ENCODE measurements at places on chromosomes 4 and X. TPM values are rescaled to one million over a fixed set of nuclear protein-coding genes. Genes with fewer than 3 reads are reported as not detected.

Gene GLRA3
- not detected for total RNA-seq

Gene TCEAL5
- total RNA-seq, result not detected

Gene ANKRD50
- total RNA-seq, result 0.43 TPM

Gene RHOXF1
- not detected for total RNA-seq

Gene SHOX
- total RNA-seq, result not detected

Gene LONRF3
- 4.3 TPM for total RNA-seq

GRCh38 chrX:103248553-103248952 lies 6.4 kb downstream of the TCEAL8 start:
- H3K4me1 ChIP-seq, result peaks cover 4% of the 10 kb centered on the region
- no peak for DNase-seq
- no peaks in the 10 kb centered on the region for H3K27me3 ChIP-seq
- no peak overlapping the region for H3K4me3 ChIP-seq
- H3K27ac ChIP-seq, result no peak overlapping the region
- peaks cover under 1% of the 10 kb centered on the region for H3K36me3 ChIP-seq

- H3K4me3 ChIP-seq, result no peak overlapping the region
- H3K27ac ChIP-seq, result no peak overlapping the region
- no peaks in the 10 kb centered on the region for H3K36me3 ChIP-seq
- H3K27me3 ChIP-seq, result no peaks in the 10 kb centered on the region
These were observed 150.1 kb downstream of the AR start for GRCh38 chrX:67693928-67694327.

DNA sequence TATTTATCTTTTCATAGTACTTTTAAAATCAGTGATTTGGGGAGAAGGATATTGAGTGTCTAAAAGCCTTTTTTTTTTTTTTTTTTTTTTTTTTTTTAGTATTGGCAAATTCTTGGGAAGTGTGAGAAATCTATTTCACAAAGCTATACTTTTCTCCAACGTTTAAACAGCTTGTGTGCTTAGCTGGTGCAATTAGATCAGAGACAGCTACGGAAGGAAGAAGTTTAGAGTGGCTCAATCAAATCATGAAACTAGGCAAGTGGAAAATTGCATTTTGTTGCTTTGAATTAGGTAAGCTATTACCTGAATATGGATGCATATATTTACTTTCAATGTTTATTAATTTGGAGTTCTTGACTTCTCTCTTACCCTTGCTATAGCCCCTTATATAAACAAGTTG lies 1001.9 kb downstream of the PDHA2 start:
- no peaks in the 10 kb centered on the region for H3K27me3 ChIP-seq
- no peak overlapping the region for H3K4me3 ChIP-seq
- no peak for DNase-seq
- H3K4me1 ChIP-seq, result no peaks in the 10 kb centered on the region
- no peak overlapping the region for H3K27ac ChIP-seq

GRCh38 chr4:150136036-150136435 lies 57.8 kb downstream of the DCLK2 start:
- peaks cover 3% of the 10 kb centered on the region for H3K4me1 ChIP-seq
- no peak overlapping the region for H3K4me3 ChIP-seq
- no peak overlapping the region for H3K27ac ChIP-seq
- no peak for DNase-seq
- no peaks in the 10 kb centered on the region for H3K36me3 ChIP-seq

DNA sequence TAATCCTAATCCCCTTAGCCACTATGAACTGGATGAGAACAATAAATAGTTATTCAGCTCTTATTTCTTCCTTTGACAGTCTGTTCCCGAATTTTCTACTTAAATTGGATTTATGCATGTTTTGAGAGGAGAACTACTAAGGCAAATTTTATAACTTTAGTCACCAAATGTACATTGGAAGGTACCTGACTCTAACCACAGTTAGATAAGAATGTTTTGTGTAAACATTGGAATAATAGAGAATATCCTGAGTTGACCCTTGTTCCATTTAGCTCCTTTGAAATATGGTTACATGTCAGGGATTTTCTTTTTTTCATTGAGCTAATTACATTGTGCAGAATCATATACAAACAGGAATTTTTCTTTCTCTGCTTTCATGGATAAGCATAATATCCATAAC lies 202.6 kb downstream of the TLL1 start:
- no peaks in the 10 kb centered on the region for H3K36me3 ChIP-seq
- no peak overlapping the region for H3K4me3 ChIP-seq
- DNase-seq, result no peak
- H3K27ac ChIP-seq, result no peak overlapping the region
- H3K27me3 ChIP-seq, result no peaks in the 10 kb centered on the region
- H3K4me1 ChIP-seq, result no peaks in the 10 kb centered on the region

DNA sequence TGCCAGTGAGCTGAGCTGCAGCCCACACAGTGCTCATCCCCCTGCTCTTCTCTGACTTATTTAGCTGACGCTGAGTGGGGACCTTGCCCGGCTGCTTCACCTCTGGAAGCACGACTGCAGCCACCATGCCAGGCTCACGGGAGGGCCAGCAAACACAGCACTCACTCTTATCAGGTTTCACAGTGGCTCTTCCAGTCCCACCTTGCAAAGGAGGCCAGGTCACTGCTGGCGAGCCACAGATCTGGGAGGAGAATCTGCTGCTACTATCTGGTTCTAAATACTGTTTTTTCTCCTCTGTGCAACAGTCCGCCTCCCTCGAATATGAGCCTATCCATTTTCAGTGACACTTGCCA lies 6.7 kb upstream of the SPON2 start:
- H3K36me3 ChIP-seq, result peaks cover 6% of the 10 kb centered on the region
- no peak for DNase-seq
- peaks cover 9% of the 10 kb centered on the region for H3K27me3 ChIP-seq
- peaks cover 2% of the 10 kb centered on the region for H3K4me1 ChIP-seq
- H3K27ac ChIP-seq, result no peak overlapping the region

GRCh38 chr4:119697887-119698393 lies 69.3 kb upstream of the PDE5A start:
- no peaks in the 10 kb centered on the region for H3K36me3 ChIP-seq
- peaks cover 13% of the 10 kb centered on the region for H3K27me3 ChIP-seq
- H3K4me1 ChIP-seq, result no peaks in the 10 kb centered on the region
- no peak overlapping the region for H3K27ac ChIP-seq
- no peak for DNase-seq
- H3K4me3 ChIP-seq, result no peak overlapping the region

- no peak overlapping the region for H3K4me3 ChIP-seq
- no peak for DNase-seq
- no peaks in the 10 kb centered on the region for H3K36me3 ChIP-seq
- H3K4me1 ChIP-seq, result no peaks in the 10 kb centered on the region
These were observed 47.4 kb upstream of the PHOX2B start for GRCh38 chr4:41795796-41796385.

DNA sequence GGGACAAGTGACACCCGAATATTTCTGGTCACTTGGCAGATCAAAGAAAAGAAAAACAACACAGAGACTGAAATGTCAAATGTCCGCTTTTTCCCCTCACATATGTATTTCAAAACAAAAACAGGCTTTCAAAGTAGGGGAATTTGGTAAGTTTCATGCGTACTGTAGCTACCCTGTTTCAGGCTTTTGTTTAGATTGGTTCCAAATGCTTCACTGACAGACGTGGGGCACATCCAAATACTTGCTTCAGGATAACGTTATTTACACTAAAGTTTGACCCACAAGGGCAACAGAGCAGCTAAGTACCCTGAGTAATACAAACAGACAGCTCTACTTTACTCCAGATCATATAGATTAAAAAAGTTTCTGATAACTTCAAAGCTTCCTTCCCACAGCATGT lies 804.5 kb upstream of the POU3F4 start:
- H3K27ac ChIP-seq, result no peak overlapping the region
- DNase-seq, result no peak
- H3K27me3 ChIP-seq, result no peaks in the 10 kb centered on the region
- H3K4me3 ChIP-seq, result no peak overlapping the region
- no peaks in the 10 kb centered on the region for H3K4me1 ChIP-seq
- no peaks in the 10 kb centered on the region for H3K36me3 ChIP-seq

GRCh38 chr4:141575884-141576283 lies 60.5 kb upstream of the IL15 start:
- H3K27me3 ChIP-seq, result no peaks in the 10 kb centered on the region
- H3K4me3 ChIP-seq, result no peak overlapping the region
- no peaks in the 10 kb centered on the region for H3K36me3 ChIP-seq
- no peak overlapping the region for H3K27ac ChIP-seq
- H3K4me1 ChIP-seq, result no peaks in the 10 kb centered on the region
